ENCODE measurements at places on chromosomes 7 and 10. TPM values are rescaled to one million over a fixed set of nuclear protein-coding genes. Genes with fewer than 3 reads are reported as not detected.

CAMK2G gene
- 25.8 TPM for total RNA-seq

DNA sequence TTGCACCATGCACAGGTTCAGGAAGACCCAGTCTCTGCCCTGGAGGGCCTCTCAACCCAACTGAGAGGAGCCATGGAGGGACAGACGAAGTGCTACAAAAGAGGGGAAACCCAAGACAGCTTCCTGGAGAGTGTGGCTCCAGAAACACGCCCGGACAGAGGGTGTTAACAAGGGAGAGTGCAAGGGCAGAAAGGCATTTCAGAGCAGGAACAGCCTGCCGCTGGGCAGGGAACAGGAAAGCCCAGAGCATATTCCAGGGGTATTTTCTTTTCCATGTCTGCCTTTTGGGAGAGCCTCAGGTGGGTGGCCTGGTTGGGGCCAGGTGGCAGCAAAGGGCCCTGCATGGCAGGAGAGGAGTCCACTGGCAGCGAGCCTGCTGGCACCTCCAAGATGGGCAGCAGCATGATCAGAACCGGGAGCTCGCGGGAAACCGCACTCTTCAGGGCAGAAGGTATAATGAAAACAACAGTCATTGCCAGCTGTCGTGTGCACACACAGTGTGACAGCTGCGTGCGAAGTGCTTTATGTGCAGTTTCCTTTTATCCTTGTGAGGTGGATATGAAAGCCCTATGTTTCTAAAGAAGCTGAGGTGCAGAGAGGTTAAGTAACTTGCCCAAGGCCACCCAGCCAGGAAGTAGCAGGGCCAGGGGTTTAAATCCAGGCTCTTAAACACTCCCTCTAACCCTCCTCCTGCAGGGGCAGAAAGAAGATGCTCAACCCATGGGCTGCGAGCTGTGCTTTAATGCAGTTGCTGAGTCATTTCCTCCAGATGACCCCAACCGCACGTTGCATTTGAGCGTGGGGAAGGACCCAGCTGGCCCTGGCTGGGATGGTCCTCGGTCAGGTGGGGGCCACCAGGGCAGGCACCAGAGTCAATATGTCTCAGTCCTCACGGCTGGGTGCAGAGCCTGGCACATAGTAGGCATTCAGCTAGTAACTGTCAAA is 128.6 kb downstream of the OAT start:
- DNase-seq, result no peak

DNA sequence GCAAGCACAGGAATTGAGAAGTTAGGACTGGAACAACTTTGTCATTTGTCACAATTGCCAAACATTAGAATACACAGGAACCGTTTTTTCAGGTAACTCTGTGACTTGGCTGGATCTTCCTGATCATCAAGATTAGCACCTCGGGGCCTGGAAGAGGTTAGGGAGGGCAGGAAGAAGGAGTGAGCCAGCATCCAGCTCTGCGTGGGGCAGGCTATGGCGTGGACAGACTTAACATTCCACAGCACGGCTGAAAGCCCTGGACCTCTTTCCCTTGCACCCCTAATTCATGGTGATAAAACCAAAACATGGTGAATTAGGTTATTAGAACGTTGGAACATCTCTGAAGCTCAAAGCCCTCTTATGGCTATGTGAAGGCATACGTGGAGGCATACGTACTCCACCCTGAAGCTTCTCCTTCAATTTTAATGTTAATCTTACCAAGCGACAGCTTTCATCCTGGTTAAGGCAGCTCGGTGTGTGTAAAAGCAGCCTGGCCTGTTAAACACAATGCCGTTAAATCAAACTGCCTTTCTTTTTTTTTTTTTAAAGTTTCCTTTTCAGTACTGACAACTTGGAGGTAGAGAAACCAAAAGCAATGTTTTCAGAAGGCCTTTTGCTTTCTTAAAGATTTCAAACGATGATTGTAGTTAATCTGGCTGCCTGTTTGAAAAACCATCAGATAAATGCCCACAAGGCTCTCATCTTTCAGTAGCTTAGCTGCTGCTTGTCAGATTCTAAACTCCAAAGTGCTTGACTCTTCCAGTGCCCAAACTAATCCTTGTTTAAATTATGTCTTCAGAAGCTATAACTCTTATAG is 4.5 kb downstream of the GRK5 start:
- peak; percentile 59 for DNase-seq

SFXN2 gene
- 2.3 TPM for total RNA-seq

TMEM168 gene
- total RNA-seq, result 31.6 TPM

GRCh38 chr7:69907720-69908119 is 309.4 kb downstream of the AUTS2 start:
- DNase-seq, result no peak

DNA sequence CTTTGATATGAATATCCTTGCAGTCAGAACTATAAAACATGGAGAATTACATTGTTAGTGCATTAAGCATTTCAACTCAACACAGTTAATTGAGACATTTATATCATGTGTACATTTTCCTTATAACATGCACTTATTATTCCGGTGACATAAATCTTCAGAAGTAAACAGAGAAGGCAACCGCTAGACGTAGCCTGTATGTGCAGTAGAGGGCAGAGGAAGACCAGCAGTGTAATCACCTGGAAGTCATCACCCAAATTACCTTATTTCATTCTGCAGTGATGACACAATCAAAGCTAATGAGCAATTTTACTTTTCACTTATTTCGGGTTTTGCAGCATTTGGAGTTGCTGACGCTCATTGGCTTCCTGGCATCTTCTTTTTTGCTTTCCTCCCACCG is 394.6 kb downstream of the SDK1 start:
- DNase-seq, result no peak

DNA sequence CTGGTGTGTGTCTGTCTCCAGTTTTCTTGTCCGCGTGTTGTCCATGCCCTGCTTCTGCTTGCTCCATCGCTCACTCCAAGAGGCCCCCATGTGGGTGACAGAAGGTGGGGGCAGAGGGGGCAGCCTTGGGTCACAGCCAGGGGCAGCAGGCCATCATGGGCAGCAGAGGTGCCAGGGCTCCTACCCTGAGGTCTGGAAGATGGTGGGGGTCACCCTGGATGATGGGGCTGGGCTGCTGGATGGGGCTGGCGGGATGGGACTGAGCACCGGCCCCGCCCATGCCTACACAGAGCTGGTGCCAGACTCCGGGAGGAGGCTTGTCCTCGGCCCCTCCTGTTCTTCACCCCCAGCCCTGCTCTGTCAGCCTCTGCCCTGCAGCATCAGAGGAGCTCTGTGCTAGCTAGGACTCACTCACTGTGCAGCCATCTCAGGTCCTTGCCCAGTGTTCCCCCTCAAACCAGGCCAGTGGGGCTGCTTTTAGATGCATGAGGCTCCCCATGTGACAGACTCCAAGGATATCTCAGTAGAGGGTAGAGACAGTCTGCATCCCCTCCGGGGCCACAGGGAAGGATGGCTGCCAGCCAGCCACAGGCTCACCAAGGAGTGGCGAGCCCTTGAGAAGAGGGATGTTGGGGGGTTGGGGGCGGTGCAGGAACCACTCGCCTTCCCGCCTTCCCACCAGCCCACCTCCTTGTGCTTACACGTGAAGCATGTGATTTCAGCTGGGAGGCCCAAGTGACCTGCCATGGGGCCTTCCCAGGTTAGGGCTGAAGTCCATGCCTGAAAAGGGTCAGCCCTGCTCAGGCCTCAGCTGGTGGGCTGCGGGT is 35.5 kb upstream of the PPIF start:
- DNase-seq, result no peak

TRIM73 gene
- 0.18 TPM for total RNA-seq

DNA sequence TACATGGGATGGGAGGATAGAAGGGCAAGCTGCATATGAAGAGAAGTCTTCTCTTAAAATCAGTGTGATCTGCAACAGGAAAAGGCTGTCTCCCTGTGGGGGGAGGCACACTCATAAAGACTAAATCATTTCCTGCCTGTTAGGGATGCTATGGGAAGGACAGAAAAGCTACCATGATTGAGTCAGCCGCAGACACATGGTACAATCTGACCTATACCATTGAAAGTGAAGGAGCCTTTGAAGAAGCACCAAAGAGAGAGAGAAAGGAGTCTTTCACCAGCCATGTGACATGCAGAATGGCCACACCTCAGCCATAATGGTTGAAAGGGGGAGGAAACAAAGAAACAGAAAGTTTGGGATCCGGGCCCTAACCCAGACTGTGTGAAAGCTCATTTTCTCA is 29.1 kb downstream of the NUDCD3 start:
- peak; percentile 47 for DNase-seq

- DNase-seq, result no peak
Observed at GRCh38 chr7:31290601-31291000, 49.9 kb downstream of the NEUROD6 start.

CADPS2 gene
- total RNA-seq, result 26.9 TPM

- peak; percentile 27 for DNase-seq
Observed at GRCh38 chr10:8054494-8055407, at the start of gene GATA3. GATA3 (plus strand) TSS chr10:8054688; CDS start chr10:8055656, 968 bp downstream.

DNA sequence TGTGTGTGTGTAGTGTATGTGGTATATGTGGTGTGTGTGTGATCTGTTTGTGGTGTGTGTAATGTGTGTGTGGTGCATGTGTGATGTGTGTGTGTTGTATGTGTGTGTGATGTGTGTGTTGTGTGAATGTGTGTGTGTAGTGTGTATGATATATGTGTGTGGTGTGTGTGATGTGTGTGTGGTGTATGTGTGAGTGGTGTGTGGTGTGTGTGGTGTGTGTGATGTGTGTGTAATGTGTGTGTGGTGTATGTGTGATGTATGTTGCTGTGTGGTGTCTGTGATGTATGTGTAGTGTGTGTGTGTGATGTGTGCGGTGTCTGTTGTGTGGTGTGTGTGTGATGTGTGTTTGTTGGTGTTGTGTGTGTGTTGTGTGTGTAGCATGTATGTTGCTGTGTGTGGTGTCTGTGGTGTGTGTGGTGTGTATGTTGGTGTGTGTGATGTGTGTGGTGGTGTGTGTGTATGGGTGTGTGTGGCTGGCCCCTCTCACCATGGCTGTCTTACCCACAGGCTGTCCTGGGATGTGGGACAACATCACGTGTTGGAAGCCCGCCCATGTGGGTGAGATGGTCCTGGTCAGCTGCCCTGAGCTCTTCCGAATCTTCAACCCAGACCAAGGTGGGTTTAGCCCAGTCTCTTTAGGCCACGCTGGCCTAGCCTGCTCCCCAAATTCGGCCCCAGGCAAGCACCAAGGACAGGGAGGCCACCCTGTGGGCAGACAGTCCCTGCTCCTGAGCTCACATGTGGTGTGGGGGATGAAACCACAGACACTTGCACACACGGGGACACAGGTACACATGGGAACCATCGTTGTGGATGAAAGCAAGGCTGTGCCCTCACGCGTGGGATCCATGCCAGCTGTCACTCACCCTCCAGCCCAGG is 25.6 kb downstream of the ADCYAP1R1 start:
- no peak for DNase-seq

DNA sequence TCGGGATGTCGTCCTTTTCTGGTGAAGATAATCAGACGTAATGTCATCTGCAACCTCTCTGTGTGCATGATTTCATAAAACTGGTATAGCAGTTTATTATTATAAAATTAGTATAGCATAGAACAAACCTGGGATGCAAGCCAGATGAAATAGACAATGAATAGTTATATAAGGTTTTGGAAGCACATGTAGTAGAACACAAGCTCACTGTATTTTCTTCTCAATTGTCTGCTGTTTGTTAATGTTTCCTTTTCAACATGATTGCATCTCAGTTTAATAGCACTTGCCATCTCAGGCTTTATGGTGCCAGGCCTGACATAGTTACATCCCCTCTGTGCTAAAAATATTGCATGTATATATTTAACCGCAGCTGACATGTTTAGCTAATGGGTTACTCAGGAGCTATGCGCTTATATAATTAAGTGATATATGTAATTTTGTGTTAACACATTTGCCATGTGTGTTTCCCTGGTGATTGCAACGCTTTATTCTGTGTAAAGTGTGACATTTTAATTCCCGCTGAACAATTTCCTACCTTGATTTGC is 132.7 kb downstream of the ARID5B start:
- no peak for DNase-seq

ADAM22 gene
- total RNA-seq, result 2.4 TPM

DNA sequence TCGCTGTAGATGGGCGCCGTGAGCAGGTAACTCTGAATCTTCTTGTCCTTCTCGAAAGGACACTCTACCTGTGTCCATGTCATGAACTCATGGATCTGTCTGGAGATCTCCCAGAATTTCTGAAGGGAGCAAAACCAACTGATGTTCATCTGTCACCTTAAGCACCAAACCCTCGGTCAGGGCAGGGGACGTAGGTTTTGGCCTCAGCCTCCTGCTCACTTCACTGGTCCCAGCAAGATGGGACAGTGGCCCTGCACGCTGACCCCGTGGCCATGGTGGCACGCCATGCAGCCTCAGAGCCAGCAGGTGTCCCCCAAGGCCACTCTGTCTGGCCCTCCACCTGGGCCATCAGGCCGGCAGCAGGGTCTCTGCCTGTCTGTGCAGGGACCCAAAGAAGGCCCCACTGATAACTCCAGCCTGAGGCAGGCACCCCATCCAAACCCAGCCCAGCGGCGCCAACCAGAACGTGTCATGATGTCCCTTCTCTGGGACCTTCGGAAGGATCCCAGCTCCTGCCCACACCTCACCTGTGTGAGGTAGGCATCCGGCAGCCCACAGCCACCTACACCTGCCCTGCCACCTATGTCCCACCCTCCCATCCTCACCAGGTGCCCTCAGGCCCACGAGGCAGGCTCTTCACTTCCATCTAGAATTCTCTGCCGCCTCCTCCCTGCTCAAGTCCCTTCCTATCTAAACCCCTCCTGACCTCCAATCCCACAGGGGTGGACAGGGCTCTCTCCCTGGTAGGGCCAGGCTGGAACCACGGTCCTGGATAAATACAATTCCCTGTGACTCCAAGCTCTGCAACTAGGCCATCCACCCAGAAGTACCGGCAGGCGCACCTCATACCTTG is 59.0 kb downstream of the CSGALNACT2 start:
- no peak for DNase-seq

SLC29A4 gene
- 0.90 TPM for total RNA-seq

GRCh38 chr7:136657482-136657921 is 210.9 kb upstream of the CHRM2 start:
- DNase-seq, result no peak

AGAP5 gene
- total RNA-seq, result 2.9 TPM

PVRIG gene
- total RNA-seq, result not detected

ZNF511 gene
- 1.7 TPM for total RNA-seq

DNA sequence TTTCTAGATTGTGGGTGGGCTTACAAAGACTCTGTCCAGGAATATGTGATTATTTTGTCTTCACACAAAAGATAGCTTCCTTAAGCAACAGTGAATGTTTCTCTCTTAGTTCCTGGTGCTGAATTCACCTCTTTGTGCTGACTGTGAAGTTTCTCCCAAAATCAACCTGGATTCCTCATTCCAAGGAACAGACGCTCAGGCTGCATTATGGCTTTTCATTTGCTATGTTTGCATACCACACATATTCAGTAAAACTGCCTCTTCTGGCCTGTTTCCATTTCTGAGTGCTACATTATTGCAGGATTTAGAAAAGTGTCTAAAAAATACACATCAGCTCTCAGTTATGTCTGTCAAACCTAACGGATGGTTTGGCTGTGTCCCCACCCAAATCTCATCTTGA is 21.5 kb downstream of the MACROH2A2 start:
- no peak for DNase-seq

DNA sequence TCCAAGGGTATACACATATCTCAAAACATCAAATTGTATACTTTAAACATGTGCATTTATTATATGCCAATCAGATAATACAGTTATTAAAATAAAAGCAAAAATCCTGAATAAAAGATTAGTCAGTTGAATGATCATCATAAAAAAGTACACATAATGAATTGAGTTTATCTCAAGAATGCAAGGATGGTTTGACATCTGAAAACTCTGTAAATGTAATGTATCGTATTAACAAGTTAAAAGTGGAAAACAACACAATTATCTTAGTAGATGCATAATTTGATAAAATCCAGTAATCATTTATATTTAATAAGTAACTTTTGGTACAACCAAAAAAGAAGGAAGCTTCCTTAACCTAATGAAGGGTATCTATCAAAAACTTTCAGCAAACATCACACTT is 86.6 kb downstream of the COL28A1 start:
- DNase-seq, result no peak

NYAP1 gene
- total RNA-seq, result 0.81 TPM

KIAA1217 gene
- total RNA-seq, result 12.5 TPM

DGKI gene
- total RNA-seq, result 4.7 TPM

All from fibroblast of the aortic adventitia (primary cell).